ENCODE measurements at places on chromosomes 5 and 9.
A peak's percentile ranks its signal among the peaks of the same experiment; 100 is the strongest.

GRCh38 chr5:10333154-10334006, 20.1 kb upstream of the MARCHF6 start:
- DNase-seq = no peak

DNA sequence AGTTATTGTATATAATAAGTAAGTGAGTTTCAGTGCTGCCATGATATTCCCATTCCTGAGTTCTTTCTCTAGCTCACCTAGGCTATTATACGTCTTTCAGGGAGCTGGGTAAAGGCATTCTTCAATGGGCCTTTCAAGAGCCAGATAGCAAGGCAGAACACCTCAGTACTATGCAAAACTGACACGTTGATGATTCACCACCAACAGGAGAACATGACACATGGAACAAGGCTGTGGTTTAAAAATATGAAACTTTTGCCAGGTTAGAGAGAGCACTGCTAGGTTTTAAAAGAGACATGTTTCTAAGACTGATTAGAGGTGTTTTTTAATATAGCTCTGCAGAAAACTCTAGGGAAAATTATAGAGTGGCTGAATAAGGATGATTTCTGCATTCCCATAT, 95.9 kb downstream of the UGCG start:
- no peak for DNase-seq

DNA sequence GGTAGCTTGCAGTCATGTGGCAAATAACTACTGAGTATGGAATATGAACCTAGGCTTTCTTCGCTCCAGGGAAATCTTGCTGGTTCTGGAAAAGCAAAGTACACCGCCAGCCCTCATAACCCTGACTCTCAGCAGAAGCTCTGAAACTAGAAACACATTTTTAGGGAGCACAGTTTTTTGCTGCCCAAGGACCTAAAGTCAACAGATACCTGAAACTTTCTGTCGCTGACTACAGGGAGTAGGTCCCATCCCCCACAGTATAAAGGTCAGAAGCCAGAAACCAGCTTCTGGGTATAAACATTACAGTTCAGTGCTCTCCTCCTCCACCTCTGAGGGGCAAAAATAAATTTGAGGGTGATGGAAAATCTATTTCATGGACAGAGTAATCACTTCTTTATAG, 3.0 kb downstream of the ATOX1 start:
- no peak for DNase-seq

GRCh38 chr9:137294091-137294680, 7.9 kb downstream of the NRARP start:
- DNase-seq = no peak

DNA sequence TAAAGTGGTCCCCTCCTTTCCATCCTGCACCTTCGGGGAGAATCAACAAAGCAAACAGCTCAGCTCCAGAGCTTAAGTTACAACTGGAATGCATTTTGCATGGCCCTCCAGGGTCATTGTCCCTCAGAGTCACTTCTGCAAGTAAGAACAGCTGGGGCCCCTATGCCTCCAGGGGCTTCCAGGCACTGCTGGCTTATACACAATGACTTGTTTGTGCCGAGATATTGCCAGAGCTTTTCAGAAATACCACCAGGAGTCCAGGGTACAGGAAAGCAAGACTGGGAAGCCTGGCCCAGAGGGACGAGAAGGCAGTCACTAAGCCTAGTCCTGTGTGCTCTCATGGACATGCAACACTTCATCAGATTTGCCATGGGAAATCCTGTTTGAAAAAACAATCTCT, 11.3 kb downstream of the FRMD3 start:
- DNase-seq = no peak

- no peak for DNase-seq
Measured at GRCh38 chr9:134029248-134030226, 4.3 kb downstream of the BRD3OS start.

GRCh38 chr5:133580618-133581017, 31.7 kb downstream of the FSTL4 start:
- no peak for DNase-seq

DNA sequence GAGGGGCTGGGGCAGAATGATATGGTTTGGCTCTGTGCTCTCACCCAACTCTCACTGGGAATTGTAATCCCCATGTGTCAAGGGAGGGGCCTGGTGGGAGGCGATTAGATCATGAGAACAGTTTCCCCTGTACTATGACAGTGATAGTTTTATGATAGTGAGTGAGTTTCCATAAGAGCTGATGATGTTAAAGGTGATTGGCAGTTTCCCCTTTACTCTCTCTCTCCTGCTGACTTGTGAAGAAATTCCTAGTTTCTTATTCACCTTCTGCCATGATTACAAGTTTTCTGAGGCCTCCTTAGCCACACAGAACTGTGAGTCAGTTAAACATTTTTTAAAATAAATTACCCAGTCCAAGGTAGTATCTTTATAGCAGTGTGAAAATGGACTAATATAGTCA, 120.4 kb upstream of the CDH9 start:
- no peak for DNase-seq

GRCh38 chr9:129726322-129727160, 26.3 kb downstream of the PTGES start:
- peak; percentile 25 for DNase-seq

DNA sequence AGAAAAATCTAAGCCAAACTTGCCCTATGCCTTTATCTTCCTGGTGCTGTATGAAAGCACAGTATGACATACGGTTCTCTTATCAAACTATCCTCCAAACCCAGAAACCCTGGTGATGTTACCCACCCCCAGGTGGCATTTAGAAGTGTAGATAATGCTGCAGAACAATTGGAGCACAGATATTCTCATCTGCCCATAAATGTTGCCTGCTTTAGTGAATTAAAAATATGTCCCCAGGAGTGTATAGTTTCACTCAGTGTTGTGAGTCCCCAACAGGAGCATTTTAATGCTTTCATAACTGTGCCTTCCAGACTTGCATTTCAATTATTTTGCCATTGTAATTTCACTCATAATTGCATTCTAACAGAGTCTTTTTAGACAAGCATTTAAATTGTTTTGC, 50.8 kb downstream of the SV2C start:
- DNase-seq = no peak

DNA sequence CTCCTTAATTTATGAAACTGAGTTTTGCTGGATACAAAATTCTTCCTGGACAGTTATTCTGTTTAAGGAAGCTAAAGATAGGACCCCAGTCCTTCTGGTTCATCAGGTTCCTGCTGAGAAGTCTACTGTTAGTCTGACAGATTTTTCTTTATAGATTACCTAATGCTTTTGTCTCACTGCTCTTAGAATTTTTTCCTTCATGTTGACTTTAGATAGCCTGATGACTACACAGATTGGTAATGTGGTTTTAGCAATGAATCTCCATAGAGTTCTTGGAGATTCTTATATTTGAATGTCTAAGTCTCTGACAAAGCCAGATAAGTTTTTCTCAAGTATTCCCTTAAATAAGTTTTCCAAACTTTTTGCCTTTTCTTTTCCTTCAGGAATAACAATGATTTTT, 419.7 kb downstream of the CDH10 start:
- no peak for DNase-seq

GRCh38 chr5:64773533-64773932, 4.8 kb downstream of the CWC27 start:
- DNase-seq = no peak

DNA sequence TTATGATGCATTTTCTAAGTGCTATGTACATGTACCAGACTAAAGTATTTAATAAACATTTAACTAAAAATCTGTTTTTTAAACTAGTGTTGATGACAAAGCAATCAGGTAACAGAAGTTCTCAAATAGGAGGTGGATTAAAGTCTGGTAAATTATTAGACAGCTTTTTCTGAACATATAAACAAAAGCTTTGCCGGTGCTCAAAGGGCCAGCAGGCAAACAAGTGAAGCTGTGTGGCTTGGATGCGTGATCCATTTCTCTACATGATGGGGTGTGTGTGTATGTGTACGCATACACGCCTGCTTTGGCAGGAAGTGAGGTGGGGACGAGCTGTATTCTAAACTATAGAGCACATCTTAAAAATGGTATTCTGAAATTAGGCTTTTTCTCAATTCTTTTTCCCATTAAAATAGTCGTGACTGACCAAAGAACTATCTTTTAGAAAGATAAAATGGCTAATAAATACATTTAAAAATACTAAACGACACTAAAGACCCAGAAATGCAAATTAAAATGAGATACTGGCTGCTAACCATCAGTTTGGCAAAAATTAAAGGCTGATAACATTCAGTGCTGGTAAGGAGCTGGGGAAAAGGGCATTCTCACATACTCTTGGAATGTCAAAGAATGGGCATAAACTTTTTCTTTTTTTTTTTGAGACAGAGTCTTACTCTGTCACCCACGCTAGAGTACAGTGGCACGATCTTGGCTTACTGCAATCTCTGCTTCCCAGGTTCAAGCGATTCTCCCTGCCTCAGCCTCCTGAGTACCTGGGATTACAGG, 174.0 kb downstream of the MAPKAP1 start:
- DNase-seq = no peak

DNA sequence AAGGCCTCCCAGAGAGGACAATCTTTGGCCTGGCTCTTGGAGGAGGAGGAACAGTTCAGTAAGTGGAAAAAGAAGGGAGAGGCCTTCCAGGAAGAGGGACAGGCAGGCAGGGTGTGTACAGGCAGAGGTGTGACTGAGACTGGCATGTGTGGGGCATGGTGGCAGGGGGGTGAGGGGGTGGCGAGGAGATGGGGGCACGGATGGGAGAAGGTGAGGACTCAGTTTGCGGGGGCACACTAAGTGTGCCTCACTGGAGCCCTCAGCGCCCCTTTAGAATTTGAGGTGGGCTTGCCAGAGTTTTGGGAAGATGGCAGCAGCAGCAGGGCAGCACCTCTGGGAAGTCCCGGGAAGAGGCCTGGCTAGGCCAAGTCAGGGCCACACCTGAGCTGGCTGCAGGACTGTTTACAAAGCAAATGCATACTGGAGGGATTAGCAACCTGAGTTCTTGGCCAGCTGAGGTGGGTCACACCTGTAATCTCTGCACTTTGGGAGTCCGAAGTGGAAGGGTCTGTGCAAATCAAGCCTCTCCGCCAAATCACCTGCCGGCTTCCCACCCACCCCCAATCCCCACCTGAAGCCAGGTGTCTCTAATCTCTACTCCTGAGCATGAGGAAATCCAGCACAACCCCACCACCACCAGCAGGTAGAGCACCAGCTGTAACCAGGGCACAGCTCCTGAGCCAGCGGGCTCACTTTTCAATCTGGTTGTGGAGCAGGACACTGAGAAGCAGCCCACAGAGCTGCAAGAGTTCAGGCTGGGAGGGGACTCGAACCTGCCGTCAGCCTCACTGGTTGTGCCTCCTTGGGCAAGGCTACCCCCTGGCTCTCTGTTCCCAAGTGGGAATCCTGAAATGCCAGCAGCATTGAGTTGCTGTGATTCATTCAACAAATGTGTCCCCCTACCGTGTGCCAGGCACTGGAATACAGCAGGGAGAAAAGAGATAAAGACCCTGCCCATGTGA, 10.2 kb upstream of the GABRP start:
- DNase-seq = no peak
